ENCODE measurements at places on chromosomes 7 and 10.
A peak's percentile ranks its signal among the peaks of the same experiment; 100 is the strongest.

GRCh38 chr7:105654095-105654686 is 72.9 kb upstream of the EFCAB10 start:
- no peak overlapping the region for H3K4me3 ChIP-seq
- H3K4me1 ChIP-seq, result no peaks in the 10 kb centered on the region
- H3K27me3 ChIP-seq, result no peaks in the 10 kb centered on the region
- H3K27ac ChIP-seq, result no peak overlapping the region

DNA sequence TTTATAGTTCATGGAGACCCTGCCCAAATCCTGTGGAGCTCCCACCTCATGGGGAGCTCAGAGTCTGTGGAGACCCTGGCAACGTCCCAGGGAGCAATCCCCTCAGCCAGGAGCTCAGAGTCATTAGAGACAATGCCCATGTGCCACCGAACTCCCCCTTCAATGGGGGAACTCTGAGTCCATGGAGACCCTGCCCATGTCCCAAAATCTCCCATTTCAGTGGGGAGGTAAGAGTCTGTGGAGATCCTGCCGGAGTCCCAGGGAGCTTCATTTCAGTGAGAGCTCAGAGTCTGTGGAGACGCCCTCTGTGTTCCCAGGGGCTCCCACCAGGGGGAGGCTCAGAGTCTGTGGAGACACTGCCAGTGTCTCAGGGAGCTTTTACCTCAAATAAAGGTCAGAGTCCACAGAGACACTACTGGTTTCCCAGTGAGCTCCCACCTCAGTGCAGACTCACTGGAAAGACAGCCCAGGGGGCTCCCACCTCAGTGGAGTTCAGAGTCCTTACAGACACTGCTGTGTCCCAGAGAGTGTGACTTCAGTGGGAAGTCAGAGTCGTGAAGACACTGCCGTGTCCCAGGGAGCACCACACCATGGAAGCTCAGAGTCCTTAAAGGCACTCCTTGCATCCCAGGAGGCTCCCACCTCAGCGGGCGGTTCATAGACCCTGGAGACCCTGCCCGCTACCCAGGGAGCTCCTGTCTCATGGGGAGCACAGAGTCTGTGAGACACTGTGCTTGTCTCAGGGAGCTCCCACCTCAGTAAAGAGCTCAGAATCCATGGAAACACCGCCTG is 5.0 kb downstream of the MYO1G start:
- peaks cover 21% of the 10 kb centered on the region for H3K4me1 ChIP-seq
- peaks cover 32% of the 10 kb centered on the region for H3K36me3 ChIP-seq
- DNase-seq, result peak; percentile 65
- no peak overlapping the region for H3K27ac ChIP-seq
- H3K4me3 ChIP-seq, result no peak overlapping the region

GRCh38 chr10:72079356-72079755 is 9.0 kb downstream of the SPOCK2 start:
- H3K27me3 ChIP-seq, result no peaks in the 10 kb centered on the region
- H3K4me1 ChIP-seq, result peaks cover 25% of the 10 kb centered on the region
- DNase-seq, result peak; percentile 94
- peak overlapping the region; percentile 87 for H3K27ac ChIP-seq
- H3K4me3 ChIP-seq, result no peak overlapping the region

GRCh38 chr10:89404104-89405047 is 10.0 kb upstream of the IFIT5 start:
- DNase-seq, result no peak
- H3K27ac ChIP-seq, result no peak overlapping the region
- no peaks in the 10 kb centered on the region for H3K4me1 ChIP-seq
- no peaks in the 10 kb centered on the region for H3K27me3 ChIP-seq
- H3K4me3 ChIP-seq, result no peak overlapping the region
- no peaks in the 10 kb centered on the region for H3K36me3 ChIP-seq

GRCh38 chr7:148972375-148972774 is 55.9 kb downstream of the PDIA4 start:
- H3K27me3 ChIP-seq, result no peaks in the 10 kb centered on the region
- H3K4me3 ChIP-seq, result no peak overlapping the region
- peaks cover 4% of the 10 kb centered on the region for H3K4me1 ChIP-seq
- no peaks in the 10 kb centered on the region for H3K36me3 ChIP-seq
- no peak overlapping the region for H3K27ac ChIP-seq

DNA sequence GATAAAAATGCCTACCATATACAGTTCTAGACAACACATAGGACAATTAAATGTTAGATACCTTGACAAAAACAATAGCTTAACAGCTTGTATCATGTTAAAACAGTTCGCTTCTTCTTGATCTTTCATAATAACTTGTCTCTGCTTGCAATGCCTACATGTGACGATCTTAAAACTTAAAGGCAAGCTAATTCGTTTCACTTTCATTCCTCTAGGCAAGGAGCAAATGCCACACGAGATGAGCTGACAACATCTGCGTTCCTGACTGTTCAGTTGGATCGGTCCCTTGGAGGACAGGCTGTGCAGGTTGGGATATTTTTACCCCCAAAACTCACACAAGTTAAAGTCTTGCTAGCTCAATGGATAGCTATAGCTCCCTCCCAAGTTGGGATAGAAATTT is 51.6 kb upstream of the ARL4A start:
- no peak for DNase-seq
- no peaks in the 10 kb centered on the region for H3K36me3 ChIP-seq
- H3K27ac ChIP-seq, result no peak overlapping the region
- H3K27me3 ChIP-seq, result no peaks in the 10 kb centered on the region
- no peaks in the 10 kb centered on the region for H3K4me1 ChIP-seq

- no peaks in the 10 kb centered on the region for H3K36me3 ChIP-seq
- H3K4me1 ChIP-seq, result no peaks in the 10 kb centered on the region
- DNase-seq, result no peak
- no peaks in the 10 kb centered on the region for H3K27me3 ChIP-seq
- no peak overlapping the region for H3K27ac ChIP-seq
Measured at GRCh38 chr10:119616882-119617570, 20.3 kb upstream of the TIAL1 start.

GRCh38 chr7:122885583-122886356 is 490 bp downstream of the CADPS2 start:
- H3K4me3 ChIP-seq, result no peak overlapping the region
- no peaks in the 10 kb centered on the region for H3K27me3 ChIP-seq
- no peak for DNase-seq
- H3K4me1 ChIP-seq, result no peaks in the 10 kb centered on the region

GRCh38 chr10:44958196-44958897 is 1.3 kb upstream of the RASSF4 start:
- peaks cover 8% of the 10 kb centered on the region for H3K36me3 ChIP-seq
- peak overlapping the region; percentile 76 for H3K27ac ChIP-seq
- no peak for DNase-seq
- peaks cover 29% of the 10 kb centered on the region for H3K4me1 ChIP-seq

GRCh38 chr7:767941-768731 is 41.1 kb upstream of the PRKAR1B start:
- peaks cover 93% of the 10 kb centered on the region for H3K36me3 ChIP-seq
- H3K4me3 ChIP-seq, result no peak overlapping the region
- H3K27ac ChIP-seq, result no peak overlapping the region
- no peaks in the 10 kb centered on the region for H3K4me1 ChIP-seq
- DNase-seq, result no peak
- H3K27me3 ChIP-seq, result no peaks in the 10 kb centered on the region

GRCh38 chr7:123170333-123171246 is 29.2 kb downstream of the SLC13A1 start:
- no peaks in the 10 kb centered on the region for H3K27me3 ChIP-seq
- DNase-seq, result no peak
- H3K27ac ChIP-seq, result no peak overlapping the region
- H3K4me1 ChIP-seq, result no peaks in the 10 kb centered on the region
- no peak overlapping the region for H3K4me3 ChIP-seq

GRCh38 chr7:75966190-75966961 is 28.0 kb downstream of the TMEM120A start:
- no peak overlapping the region for H3K27ac ChIP-seq
- no peaks in the 10 kb centered on the region for H3K36me3 ChIP-seq
- DNase-seq, result no peak
- no peaks in the 10 kb centered on the region for H3K4me1 ChIP-seq

DNA sequence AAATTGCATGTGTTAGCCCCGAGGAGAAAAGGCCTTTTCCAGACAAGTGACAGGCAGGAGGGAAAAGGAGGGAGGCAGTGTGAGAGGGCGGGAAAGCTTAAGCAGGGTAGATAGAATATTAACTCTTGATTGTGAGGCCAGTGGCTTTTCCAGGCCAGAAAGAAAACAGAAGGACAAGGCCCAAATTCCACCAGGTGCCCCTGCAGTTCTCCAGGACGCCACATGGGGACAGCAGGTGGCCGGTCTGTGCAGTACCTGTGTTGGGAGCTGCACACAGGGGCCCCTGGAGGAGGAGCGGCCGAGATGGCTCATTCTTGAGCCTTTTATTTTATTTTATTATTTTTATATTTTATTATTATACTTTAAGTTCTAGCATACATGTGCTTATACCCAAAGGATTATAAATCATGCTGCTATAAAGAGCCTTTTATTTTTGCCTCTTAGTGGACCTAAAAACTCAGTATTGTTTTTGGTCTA is 141.3 kb upstream of the KLF14 start:
- peaks cover 70% of the 10 kb centered on the region for H3K36me3 ChIP-seq
- H3K27me3 ChIP-seq, result no peaks in the 10 kb centered on the region
- no peak overlapping the region for H3K27ac ChIP-seq
- no peak overlapping the region for H3K4me3 ChIP-seq
- no peaks in the 10 kb centered on the region for H3K4me1 ChIP-seq
- peak; percentile 39 for DNase-seq

- no peaks in the 10 kb centered on the region for H3K36me3 ChIP-seq
- H3K4me3 ChIP-seq, result no peak overlapping the region
- no peak for DNase-seq
- no peaks in the 10 kb centered on the region for H3K27me3 ChIP-seq
Measured at GRCh38 chr7:11707606-11708193, 124.3 kb downstream of the THSD7A start.

GRCh38 chr7:31763548-31763947 is 76.5 kb downstream of the PPP1R17 start:
- no peak overlapping the region for H3K4me3 ChIP-seq
- no peaks in the 10 kb centered on the region for H3K27me3 ChIP-seq
- no peaks in the 10 kb centered on the region for H3K36me3 ChIP-seq
- no peak overlapping the region for H3K27ac ChIP-seq
- no peaks in the 10 kb centered on the region for H3K4me1 ChIP-seq

- H3K27ac ChIP-seq, result no peak overlapping the region
- no peaks in the 10 kb centered on the region for H3K36me3 ChIP-seq
- H3K4me3 ChIP-seq, result no peak overlapping the region
Measured at GRCh38 chr7:45714521-45714820, 140.3 kb downstream of the ADCY1 start.

GRCh38 chr7:92645114-92646061 is 55.2 kb upstream of the FAM133B start:
- H3K4me3 ChIP-seq, result no peak overlapping the region
- peak; percentile 67 for DNase-seq
- no peaks in the 10 kb centered on the region for H3K27me3 ChIP-seq
- H3K27ac ChIP-seq, result peak overlapping the region; percentile 99
- peaks cover 100% of the 10 kb centered on the region for H3K4me1 ChIP-seq

DNA sequence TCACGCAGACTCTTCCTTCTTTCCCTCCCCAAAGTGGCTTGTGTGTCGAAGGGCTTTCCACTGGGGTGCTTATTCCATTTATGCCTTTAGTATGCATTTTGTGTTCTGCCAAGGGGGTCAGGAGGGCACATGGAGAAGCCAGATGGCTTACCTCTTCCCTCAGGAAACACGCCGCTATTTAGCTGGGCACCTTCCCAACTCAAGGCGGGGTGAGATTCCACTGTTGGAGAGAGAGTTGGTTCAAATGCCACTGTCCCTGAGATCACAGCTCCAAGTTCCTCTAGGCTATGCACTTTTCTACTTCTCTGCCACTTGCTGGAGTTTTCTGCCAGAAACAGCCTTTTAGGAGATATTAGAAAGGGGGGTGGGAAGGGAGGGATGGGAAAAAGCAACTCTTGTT is 1091.8 kb downstream of the LRMDA start:
- no peak for DNase-seq
- no peak overlapping the region for H3K27ac ChIP-seq
- no peak overlapping the region for H3K4me3 ChIP-seq
- no peaks in the 10 kb centered on the region for H3K36me3 ChIP-seq
- H3K27me3 ChIP-seq, result no peaks in the 10 kb centered on the region
- H3K4me1 ChIP-seq, result no peaks in the 10 kb centered on the region

- H3K4me1 ChIP-seq, result no peaks in the 10 kb centered on the region
- H3K27ac ChIP-seq, result no peak overlapping the region
- peaks cover 17% of the 10 kb centered on the region for H3K36me3 ChIP-seq
- no peak overlapping the region for H3K4me3 ChIP-seq
- no peak for DNase-seq
Measured at GRCh38 chr7:22863156-22863899, 40.7 kb upstream of the TOMM7 start.

DNA sequence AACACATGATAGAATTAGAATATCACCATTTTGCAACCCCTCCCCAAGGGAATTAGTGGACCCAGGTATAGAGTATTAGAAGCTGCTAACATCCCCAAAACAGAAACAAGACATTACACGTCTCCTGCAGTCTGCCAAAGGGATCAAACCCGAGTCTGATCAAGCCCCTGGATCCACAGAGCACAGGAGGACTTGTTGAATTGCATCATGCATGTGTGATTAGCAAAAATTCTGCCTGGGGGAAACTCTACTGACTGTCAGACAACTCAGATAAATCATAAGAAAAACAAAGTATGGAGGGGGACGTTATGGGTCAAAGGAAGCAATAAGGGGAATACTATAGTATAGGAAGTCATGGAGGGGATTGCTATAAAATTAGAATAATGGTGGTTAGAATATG is 116.8 kb upstream of the FGFR2 start:
- H3K4me1 ChIP-seq, result no peaks in the 10 kb centered on the region
- DNase-seq, result no peak
- peaks cover 6% of the 10 kb centered on the region for H3K27me3 ChIP-seq
- H3K36me3 ChIP-seq, result no peaks in the 10 kb centered on the region
- no peak overlapping the region for H3K4me3 ChIP-seq
- no peak overlapping the region for H3K27ac ChIP-seq

- peak overlapping the region; percentile 41 for H3K4me3 ChIP-seq
- peaks cover 37% of the 10 kb centered on the region for H3K4me1 ChIP-seq
- no peaks in the 10 kb centered on the region for H3K27me3 ChIP-seq
- peak overlapping the region; percentile 83 for H3K27ac ChIP-seq
Measured at GRCh38 chr10:31927565-31927883, 1.1 kb downstream of the ARHGAP12 start.

DNA sequence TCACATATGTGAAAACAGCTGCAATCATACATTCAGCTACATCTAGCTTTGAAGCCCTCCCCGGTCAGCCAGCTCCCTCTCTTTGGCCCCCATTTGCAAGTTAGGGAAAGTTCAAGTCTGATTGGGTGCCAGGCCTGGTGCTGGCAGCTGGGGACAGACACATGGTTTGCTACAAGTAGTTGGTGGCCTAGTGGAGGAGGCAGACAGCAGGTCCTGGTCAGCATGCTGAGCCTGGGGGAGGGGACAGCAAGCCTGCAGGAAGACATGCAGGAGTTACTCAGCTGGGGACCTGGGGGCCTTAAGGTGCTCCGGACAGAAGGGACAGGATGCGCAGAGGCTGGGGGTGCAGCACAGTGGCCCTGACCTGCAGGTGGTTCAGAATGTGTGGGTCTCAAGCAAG is 956.9 kb upstream of the ZNF722 start:
- H3K36me3 ChIP-seq, result no peaks in the 10 kb centered on the region
- no peaks in the 10 kb centered on the region for H3K27me3 ChIP-seq
- DNase-seq, result no peak
- no peaks in the 10 kb centered on the region for H3K4me1 ChIP-seq
- no peak overlapping the region for H3K27ac ChIP-seq
